ENCODE measurements at places on chromosomes 16 and 17.

- no peak for DNase-seq
Observed at GRCh38 chr16:81748476-81749198, 30.5 kb upstream of the PLCG2 start.

- no peak for DNase-seq
Observed at GRCh38 chr16:86988920-86989696, 328.1 kb downstream of the C16orf95 start.

DNA sequence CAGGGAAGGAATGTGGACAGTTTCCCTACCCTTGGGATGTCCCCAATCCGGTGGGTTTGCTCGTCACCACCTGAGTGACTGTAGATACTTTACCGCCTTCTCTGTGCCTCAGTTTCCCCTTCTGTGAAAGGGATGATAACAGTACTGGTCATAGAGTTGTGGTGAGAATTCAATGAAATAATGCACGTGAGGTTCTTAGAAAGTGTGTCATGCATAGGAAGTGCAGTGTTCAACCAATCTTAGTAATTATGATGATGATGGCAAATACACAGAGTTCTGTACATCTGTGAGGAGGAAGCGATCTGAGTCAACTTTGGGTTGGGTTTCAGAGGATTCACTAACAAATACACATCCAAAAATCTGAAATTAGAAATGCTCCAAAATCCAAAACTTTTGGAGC is 114.6 kb upstream of the HS3ST2 start:
- DNase-seq = no peak

DNA sequence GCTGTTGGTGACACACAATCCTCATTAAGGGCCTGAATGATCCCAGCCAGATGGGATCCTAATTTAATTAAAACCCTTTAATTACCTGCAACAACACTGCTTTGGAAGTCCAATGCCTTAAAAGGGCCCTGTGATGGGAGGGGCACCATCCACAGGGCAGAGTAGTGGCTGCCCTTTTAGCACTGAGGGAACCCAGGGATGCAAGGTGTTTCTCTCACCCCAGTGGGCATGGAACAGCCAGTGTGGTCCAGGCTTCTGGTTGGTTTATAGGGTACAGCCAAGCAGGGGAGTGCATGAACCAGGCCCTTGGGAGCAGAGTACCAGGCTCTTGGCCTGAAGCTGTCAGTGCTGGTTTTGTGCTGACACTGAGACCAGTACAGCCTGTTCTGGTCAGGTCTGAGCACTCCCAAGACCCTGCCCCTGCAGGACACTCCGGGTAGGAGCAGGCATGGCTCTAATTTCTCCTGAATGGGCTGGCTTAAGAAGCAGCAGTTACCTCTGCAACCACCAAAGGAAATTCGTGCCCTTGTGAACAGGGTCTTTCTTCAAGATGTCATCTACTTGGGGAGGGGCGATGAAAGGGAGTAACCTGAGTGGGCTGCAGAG is 9.9 kb downstream of the NXPH3 start:
- DNase-seq = no peak

- DNase-seq = no peak
Observed at GRCh38 chr16:66569827-66570405, 3.7 kb downstream of the CMTM1 start.

DNA sequence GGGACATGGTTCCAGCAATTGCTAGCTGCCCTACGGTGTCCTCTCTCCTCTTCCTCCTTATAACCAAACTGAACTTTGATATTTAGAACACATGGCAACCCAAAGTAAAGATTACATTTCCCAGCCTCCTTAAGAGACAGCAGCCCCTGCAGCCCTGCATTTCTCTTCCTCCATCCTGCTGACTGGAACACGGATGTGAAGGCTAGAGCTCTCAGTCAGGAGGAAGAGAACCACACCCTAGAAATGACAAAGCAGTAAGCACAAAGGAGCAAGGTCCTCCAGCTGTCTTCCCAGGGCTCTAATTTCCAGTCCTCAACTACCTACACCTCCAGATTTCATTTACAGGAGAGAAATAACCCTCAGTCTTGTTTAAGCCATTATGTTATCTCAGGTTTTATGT is 10.9 kb downstream of the DYNC1LI2 start:
- no peak for DNase-seq

- DNase-seq = no peak
Observed at GRCh38 chr17:40607641-40608040, 40.0 kb downstream of the SMARCE1 start.

DNA sequence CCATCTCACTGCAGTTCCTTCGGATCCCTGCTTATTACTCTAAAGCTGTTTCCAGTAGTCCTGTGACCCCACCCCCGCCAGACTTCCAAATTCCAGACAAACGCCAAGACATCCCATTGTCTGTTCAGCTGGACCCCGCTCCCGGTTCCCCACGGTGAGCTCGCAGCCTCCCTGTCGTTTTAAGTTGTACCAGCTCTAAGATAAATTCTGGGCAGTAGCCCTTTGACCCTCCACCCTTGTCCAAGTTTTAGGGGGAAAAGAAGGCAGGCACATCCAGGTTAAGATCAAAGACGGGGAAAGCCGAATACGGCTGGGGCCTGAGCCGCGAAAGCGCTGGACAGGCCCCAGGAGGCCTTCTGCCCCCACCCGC is 589 bp downstream of the ARL6IP1 start:
- DNase-seq = no peak

GRCh38 chr17:50829332-50829731 is 6.1 kb upstream of the WFIKKN2 start:
- no peak for DNase-seq

DNA sequence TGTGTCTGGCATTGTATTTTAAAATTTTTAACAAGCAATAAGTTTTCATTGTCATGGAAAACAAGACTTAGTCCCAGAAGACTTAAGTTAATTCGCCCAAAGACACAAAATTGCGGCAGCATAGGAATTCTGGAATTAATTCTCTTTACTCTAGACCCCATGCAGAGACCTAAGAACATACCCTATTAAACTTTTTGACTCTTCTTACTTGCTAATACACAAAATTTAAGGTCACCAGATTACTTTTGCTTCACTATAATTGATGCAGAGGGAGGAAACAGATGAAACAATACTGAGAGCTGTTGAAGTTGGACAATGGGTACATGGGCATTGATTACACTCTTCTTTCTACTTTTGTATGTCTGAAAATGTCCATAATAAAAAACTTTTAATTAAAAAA is 12.6 kb downstream of the HELZ start:
- no peak for DNase-seq

GRCh38 chr17:64306850-64307463 is 43.9 kb upstream of the TEX2 start:
- DNase-seq = peak; percentile 9

GRCh38 chr16:48317614-48318315 is 67.4 kb downstream of the SIAH1 start:
- DNase-seq = no peak

DNA sequence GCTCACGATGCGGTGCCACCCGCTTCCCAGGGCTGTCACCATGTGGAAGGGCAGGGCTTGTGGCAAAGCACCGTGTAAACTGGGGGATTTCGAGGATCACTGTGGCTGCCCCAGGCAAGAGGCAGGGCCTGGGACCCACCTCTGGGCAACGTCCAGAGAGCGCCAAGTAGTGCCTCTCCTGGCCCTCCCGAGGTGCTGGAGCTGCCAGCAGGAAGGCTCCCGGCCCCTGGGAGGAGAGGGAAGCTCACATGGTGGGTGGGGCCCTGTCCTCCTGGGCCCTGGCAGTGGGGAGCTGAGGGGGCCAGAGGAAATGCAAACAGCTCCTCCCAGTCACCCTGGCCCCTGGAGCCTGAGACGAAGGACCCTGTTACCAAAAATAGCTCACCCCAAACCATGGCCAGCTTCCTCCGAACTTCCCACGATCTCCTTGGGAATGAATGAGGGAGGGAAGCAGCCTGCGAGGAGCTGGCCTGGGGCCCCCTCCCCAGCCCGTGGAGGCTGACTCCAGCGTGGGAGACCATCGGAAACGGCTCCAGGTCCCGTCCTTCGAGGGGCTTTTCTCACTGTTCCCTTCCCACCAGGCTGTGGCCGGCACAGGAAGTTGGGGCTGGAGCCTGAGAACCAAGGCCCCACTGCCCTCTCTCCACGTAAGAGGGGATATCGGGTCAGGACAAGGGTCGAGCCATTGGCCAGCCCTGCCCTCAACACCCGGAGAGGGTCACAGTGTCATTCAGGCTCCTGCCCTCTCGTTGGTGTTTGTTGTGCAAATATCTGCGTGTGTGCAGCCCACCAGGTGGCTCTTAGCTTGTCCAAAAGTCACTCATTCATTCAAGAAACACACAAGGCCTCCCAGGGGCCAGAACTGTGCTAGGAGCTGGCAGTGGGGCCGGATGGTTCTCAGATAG is 17.7 kb downstream of the VASN start:
- no peak for DNase-seq

GRCh38 chr17:80294210-80294609 is 33.6 kb downstream of the RNF213 start:
- no peak for DNase-seq

- no peak for DNase-seq
Observed at GRCh38 chr17:68403122-68403521, 54.2 kb downstream of the WIPI1 start.

- no peak for DNase-seq
Observed at GRCh38 chr16:21590287-21590686, 9.1 kb upstream of the METTL9 start.
